GM23338 (cell line): ENCODE measurements at places on chromosomes 11 and 22. TPM values are rescaled to one million over a fixed set of nuclear protein-coding genes. Genes with fewer than 3 reads are reported as not detected.

DNA sequence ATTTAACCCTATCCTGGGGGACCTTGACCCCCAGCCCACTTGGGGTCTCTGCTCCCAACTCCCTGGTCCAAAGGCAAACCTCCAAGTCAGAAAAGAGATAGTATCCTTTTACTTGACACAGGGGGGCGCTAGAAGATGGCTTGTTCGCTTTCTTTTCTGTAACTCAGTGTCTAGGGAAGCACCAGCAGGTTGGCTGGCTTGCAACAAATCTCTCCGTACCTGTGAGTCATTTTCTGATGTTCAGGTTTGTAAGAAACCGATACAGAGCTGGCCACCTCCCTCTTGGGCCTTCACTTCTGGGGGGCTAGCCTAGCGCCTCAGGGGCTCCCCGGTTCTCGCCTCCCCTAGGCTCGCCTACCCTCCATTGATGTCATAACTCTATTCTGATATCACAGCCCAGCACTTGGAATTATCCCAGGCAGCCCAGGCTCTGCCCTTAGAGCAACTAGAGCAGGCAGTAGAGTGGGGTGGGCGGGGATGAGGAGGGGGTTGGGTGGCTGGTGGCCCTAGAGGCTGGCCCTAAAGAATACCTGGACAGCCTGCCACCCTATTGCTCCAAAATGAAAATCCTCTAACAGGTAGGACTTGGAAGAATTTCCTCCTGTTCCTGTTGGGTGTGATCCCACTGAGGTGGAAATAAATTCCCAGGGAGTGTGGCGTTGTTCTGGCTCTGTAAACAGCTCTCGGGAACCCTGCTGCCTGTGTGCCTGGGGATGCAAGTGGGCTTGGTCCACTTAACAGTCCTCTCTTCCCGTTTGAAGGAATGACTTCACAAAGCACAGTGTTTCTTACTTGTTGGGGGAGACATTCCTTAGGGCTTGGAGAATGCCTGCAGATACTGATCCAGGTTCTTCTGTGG lies 69.4 kb downstream of the OSBP2 start:
- DNase-seq = peak; percentile 92

GRCh38 chr22:45240810-45241631 lies at the start of gene KIAA0930:
KIAA0930 (minus strand) TSS chr22:45240894; CDS start chr22:45240703, 191 bp downstream.
- DNase-seq = peak; percentile 94

WBP2NL gene
- 0.14 and 0.39 TPM in 2 replicates for total RNA-seq

GRCh38 chr11:13463779-13464290 lies 813 bp upstream of the BTBD10 start:
- no peak for DNase-seq

SCGB1D4 gene
- total RNA-seq = not detected in 2 replicates

TSGA10IP gene
- 1.1 and 2.0 TPM in 2 replicates for total RNA-seq

DNA sequence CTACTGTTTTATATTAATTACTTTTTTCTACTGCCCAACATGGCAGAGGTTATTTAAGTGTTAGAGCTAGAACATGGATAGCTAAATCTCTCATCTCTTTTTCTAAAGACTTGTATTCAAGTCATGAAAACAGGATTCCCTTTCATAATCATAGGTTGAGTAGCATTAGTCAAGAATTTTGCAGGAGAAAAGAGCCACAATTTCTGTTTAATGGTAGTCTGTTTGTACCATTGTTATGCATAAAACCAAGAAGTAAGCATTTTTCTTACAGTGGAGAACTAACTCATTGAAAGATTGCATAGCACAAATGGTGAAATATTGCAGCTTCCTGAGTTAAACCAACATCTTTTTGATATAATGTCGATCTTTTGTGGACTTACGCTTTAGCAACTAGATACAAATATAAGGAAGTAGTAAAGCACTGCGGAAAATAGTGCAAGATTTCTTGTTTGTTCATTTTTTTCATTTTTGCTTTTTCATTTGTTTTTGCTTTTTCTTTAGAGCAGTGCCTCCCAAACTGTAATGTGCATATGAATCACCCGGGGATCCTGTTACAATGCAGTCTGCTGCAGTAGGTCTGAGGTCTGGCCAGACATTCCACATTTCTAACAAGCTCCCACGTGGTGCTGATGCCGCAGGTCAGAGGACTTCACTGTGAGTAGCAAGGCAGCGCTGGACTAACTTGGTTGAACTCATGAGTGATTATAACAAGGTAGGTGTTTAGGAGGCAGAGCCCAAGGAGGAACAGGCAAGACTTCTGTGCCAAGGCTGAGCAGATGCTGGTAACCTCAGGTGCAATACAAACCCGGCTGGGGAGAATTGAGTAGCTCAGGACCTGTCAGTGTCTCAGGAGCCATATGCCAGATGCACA lies 4.6 kb downstream of the ETS1 start:
- DNase-seq = peak; percentile 89

DNA sequence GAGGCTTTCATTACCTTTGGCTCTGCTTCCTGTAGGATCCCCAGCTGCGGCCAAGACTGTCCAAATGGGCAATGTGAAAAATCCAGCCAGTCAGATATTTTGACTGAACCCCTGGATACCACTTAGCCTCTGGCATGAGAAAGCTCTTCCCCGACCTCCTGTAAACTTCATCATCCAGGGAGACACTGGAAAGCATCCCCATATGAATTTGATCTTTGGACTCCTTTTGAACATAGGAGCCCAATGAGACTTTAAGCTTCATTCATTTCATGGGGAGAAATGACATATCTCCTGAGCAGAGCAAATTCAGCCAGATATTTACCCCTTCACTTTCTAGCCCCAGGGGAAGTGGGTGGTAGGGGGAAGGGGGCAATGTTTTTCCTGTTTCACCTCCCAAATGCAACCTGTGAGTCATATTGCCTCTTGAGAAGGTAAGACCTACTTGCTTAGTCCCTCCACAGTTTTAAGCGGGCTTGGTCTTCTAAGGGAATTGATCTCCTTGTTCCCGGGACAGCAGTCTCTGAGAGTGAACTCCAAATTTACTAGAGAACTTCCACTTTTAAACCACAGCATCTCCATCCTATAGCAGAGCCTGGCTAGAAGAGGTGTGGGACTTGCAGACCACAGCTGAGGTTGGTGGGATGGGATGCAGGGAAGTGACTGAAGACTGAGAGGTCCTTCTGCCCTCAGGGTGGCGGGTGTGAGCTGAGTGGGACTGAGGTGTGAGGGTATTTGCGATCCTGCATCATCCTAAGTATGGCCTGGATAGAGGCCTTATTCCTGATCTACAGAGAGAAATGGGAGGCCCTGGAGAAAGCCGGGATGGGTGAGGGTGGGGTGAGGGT lies 20.3 kb upstream of the POU2AF1 start:
- DNase-seq = no peak

GRCh38 chr11:13210424-13210823 lies 67.2 kb upstream of the BMAL1 start:
- DNase-seq = peak; percentile 91

BUD13 gene
- total RNA-seq = 17.6 and 24.8 TPM in 2 replicates

GRCh38 chr11:64969209-64969608 lies 2.7 kb downstream of the MAJIN start:
- no peak for DNase-seq

SYCE3 gene
- not detected in 2 replicates for total RNA-seq

FERMT3 gene
- total RNA-seq = 0.43 and 1.5 TPM in 2 replicates

CACNA1I gene
- 1.7 and 2.4 TPM in 2 replicates for total RNA-seq

DNA sequence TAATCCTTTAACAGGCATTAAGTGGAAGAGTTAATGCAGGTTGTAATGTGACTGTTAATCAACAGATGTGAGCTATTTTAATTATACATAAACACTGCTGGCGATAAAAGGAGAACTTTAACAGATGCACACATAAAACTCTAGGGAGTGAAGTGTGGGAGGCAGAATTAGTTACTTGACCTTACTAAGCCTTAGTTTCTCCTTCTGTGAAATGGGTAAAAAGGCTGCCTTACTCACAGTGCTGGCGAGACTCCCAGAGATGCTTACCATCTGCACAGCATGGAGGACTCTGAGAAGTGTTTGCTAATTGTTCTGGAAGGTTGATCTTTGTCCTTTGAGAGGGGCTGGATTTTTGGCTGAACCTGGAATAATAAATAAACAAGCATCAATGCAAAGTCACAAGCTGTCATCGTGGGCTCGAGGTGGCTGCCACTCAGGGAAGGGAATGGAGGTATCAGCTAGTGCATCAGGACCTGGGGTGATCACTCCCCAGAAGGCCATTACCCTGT lies 58.6 kb upstream of the MPEG1 start:
- DNase-seq = no peak

C11orf86 gene
- 0.21 TPM in 1 of 2 replicates, not detected in the other for total RNA-seq

GVQW3 gene
- 3.4 and 4.9 TPM in 2 replicates for total RNA-seq

GAL gene
- total RNA-seq = 80.9 and 82.8 TPM in 2 replicates

TRIM29 gene
- total RNA-seq = 0.16 and 0.28 TPM in 2 replicates

- DNase-seq = no peak
These were observed 11.6 kb downstream of the TMEM132A start for GRCh38 chr11:60935676-60936442.

DNA sequence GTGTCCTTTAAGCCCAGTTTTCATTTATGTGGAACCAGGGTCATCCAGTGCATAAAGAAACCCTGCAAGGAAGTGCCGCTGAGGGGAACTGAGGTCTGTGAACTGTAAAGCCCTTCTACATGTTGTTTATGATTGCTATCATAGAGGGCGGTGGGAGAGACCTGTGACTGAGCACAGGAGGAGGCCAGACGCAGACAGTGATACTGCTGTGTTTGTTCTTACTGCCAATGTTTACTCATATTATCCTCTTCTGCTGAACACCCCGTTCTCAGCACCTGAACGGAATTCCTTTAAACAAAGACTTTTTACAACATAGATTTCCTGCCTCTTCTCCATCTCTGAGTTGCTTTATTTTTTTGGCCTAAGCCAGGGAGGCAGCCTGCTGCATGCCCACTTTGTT lies 967 bp upstream of the GALNT18 start:
- no peak for DNase-seq

DNA sequence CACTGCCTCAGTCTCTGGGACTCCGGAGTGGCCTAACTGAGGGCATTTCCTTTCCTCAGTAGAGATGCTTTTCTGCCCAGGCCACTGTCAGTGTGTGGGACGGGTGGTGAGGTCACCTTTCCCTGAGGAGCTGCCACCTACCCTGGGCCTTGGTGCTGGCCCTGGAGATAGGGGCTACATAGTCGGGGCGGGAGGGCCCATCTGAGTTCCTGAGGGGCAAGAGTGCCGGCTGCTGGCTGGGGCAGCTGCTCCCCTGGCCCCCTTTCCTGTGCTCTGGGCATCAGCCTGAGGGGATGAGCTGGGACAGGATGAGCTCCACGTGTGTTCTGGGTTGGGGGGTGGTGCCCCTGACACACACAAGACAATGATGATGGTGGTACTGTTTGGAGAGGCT lies 5.4 kb downstream of the KCNC1 start:
- no peak for DNase-seq

- peak; percentile 40 for DNase-seq
These were observed 10.3 kb downstream of the YAP1 start for GRCh38 chr11:102120437-102120973.
